ENCODE measurements at places on chromosomes 4 and X.

DNA sequence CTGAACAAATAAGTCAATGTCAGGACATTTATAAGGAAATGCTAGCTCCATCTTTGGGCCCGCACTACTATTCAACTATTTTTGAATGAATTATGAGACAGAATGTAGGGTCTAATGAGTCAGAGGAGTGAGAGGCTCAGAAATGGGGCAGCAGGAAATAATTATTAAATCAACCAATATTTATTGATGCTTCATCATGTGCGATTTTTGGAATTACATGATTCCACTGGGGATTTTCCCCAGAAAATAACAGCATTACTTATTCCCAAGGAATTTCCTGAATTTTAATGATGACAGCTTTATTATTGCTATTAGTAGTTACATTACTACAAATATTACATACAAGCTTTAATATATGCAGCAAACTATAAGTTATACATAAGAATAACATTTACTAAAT, 49.3 kb upstream of the PHF8 start:
- no peak for DNase-seq

- DNase-seq = no peak
Observed at GRCh38 chrX:56789518-56790070, 60.6 kb downstream of the NBDY start.

GRCh38 chrX:122856205-122856604, 327.9 kb upstream of the GRIA3 start:
- DNase-seq = no peak

GRCh38 chrX:43643662-43644061, 12.4 kb upstream of the MAOA start:
- no peak for DNase-seq

DNA sequence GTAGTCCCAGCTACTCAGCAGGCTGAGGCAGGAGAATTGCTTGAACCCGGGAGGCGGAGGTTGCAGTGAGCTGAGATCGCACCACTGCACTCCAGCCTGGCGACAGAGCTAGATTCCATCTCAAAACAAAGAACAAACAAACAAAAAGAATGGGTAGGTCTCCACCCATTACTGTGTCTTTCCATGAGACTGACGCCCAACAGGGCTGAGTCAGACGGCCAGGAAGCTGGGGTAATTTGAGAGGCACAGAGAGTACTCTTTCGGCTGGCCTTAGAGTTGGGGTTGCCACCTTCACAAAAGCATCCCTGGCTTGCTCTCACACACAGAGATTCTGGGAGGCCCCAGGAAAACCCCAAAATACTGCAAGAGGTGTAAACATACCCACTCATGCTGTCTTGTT, 72.0 kb upstream of the DHRSX start:
- no peak for DNase-seq

DNA sequence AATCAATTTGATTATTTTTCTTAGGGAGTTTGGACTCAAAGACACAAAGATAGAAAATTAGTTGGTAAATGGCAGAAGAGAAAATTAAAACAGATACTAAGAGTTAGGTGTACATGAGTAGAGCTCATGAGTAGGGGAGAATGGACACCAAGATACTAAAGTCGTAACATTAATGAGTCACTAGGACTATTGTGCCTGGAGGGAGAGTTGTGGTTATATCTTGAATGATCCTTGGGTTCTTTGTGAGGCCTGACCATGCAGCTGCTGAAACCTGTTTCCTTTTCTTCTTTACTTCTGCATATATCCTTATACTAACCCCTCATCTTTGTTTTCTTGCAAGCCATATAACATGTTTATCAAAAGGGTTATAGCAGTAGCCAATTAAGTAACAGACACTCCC, 532.8 kb downstream of the RPA4 start:
- no peak for DNase-seq

DNA sequence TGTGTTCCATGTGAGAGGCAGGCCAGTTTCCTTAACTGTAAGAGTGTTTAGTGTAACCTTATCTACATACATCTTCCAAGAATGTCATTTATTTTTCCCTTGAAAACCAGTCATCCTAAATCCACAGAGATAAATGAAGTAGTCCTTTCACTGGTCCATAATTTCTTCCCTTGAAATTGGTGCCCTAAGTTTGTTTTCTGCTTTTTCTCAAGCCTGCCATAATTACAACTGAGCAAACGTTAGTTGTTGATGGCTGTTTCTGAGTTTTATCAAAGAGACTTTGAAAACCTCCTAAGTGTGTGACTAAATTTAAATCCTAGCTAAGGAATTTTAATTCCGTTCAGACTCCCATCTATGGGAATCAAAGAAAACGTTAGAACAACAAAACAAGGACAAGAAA, 3.6 kb upstream of the TDO2 start:
- no peak for DNase-seq

GRCh38 chrX:132071254-132071653, 48.2 kb downstream of the STK26 start:
- peak; percentile 31 for DNase-seq

- no peak for DNase-seq
Observed at GRCh38 chrX:135168486-135168885, 2.7 kb downstream of the CT55 start.

GRCh38 chrX:116607776-116608175, 145.0 kb upstream of the CT83 start:
- DNase-seq = no peak

GRCh38 chr4:173170182-173170778, 1.7 kb downstream of the GALNT7 start:
- DNase-seq = peak; percentile 32

DNA sequence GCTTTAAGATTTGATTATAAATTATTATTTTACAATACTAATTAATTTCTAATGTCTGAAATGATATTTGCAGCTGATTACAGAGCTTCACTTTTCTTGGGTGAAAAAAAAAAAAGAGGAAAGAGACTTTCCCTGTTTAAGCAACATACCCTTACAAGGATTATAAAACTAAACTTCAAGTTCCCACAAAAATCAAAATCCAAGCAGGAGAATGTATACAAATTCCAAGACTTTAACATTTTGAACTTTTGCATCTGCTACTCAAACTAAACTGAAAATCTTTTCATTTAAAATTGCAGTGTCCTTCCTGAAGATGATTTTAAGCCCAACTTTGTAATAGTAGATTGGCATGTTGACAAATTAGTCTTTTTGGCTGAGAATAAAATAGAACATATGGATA, 742.4 kb upstream of the INTU start:
- no peak for DNase-seq

DNA sequence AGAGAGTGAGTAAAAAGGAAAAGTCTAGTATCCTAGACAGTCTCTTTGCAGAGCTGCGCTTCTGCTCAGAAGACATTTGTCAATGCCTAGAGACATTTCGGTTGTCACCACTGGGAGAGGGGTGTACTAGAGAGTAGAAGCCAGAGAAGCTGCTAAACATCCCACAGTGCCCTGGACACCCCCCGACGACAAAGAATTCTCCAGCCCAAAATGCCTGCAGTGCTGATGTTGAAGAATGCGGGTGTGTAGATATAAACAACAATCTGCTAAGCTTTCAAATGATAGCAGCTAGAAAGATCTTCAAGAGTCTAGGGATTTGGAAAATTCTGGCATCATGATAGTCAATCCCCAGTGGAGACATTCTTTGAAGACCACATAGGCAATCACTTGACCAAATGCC, 90.1 kb downstream of the PALLD start:
- DNase-seq = no peak

GRCh38 chr4:48290146-48290772, 20.6 kb upstream of the TEC start:
- DNase-seq = peak; percentile 22

DNA sequence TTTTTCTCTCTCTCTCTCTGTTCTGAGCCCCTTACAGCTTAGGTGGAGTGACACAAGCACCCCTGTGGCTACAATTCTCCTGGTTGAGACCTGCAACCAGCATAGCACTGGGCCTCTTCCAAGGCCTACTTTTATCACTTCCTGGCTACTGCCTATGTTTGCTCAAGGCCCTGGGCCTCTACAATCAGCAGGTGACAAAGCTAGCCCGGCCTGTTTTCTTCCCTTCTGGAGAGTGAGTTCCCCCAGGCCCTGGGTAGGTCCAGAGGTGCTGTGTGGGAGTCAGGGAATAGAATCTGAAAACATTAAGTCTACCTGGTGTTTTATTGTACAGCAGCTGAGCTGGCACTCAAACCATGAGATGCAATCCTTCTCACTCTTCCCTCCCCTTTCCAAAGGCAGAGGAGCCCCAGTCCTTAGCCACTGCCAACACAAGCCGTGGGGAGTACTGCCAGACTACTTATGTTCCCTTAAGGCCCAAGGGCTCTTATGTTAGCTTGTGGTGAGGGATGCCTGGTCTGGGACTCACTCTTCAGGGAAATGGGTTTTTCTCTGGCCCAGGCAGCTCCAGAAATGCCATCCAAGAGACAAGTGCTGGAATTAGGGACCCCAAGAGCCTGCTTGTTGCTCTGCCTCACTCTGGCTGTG, 23.8 kb upstream of the MAGEC3 start:
- no peak for DNase-seq

- no peak for DNase-seq
Observed at GRCh38 chr4:86910369-86910768, 18.1 kb upstream of the C4orf36 start.

DNA sequence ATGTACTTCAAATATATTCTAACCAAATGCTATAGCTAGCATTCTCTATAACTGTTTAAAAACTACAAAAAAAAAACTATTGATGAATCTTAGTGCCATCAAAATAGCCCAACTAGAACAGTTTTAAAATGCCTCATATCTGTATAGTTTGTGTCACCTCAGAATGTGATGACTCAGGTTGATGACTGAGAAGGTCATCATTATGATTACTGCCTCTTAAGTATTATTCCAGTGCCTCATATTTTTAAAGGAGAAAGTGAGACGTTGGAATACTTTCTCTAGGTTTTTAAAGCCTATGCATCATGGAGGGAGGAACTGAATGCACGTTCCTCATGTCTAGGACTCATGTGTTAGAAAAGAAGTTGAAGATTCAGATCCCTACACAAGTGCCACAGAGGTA, 88.2 kb downstream of the TMA16 start:
- no peak for DNase-seq

DNA sequence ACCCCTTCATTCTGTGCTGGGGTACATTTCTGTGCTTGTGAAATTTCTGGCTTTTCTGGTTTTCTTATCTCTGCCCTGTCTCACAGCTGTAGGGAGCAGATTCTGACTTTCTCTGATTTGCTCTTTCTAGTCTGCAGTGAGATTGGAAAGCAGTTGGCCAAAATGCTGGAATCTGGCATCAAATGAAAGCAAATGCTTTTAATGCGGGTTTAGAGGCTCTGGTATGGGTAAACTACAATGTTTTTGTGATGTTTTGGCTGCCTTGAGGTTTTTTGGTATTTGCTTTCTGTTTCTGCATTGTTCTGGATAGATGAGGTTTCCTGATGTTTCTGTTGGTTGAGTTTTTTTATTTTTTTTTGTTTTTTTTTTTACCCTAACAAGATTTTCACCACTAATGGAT, 23.8 kb downstream of the SMIM20 start:
- DNase-seq = peak; percentile 90

- no peak for DNase-seq
Observed at GRCh38 chr4:537436-538264, 38.4 kb downstream of the TMEM271 start.

GRCh38 chr4:153973942-153974341, 185.1 kb upstream of the SFRP2 start:
- DNase-seq = no peak

DNA sequence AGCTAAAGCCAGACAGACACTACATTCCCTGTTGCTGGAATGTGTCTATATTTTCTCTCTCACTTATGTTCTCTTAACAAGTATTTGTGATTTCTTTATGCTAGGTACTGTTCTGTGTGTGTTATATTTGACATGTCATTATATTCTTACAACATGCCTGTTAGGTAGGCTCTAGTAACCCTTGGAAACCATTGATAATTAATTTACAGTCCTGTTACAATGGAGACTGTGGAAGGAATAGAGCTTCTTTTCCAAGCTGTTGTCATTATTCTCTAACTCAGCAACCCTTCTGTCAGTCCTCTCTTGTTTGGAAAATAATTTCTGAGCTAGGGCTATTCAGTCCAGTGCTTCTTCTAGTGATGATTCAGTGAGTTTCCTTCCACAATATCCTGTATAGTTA, 419.1 kb upstream of the BOD1L1 start:
- no peak for DNase-seq

DNA sequence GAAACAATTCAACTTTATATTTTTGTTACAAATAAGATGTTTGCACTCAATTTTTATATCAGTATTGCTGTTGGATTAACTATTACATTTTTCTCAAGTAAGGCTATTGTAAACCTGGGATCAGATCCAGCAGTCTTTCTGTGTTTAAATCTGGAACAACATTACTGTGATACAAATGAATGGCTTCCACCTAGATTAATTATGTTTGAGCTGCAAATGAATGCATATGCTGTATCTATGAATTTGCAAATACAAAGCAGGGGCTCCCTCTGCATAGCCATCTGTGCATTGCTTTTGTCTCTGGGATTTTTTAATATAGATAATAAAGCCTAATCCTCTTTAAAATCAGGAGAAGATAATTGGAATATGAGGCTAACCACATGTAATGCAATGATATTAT, 69.8 kb upstream of the NEIL3 start:
- DNase-seq = peak; percentile 55

GRCh38 chrX:119885554-119886428, 9.9 kb upstream of the AKAP14 start:
- peak; percentile 39 for DNase-seq

DNA sequence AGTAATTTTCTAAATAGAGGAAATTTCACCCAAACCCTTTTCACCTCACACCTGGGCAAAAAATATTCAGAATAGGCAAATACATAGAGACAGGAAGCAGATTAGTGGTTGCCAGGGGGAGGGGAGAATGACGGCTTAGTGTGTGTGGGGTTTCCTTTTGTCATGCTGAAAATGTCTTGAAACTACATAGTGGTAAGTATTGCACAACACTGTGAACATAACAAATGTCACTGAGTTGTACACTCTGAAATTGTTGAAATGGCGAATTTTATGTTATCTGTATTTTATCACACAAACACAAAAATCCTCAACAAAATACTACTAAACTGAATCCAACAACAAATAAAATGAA, 60.7 kb upstream of the PLAC1 start:
- no peak for DNase-seq

DNA sequence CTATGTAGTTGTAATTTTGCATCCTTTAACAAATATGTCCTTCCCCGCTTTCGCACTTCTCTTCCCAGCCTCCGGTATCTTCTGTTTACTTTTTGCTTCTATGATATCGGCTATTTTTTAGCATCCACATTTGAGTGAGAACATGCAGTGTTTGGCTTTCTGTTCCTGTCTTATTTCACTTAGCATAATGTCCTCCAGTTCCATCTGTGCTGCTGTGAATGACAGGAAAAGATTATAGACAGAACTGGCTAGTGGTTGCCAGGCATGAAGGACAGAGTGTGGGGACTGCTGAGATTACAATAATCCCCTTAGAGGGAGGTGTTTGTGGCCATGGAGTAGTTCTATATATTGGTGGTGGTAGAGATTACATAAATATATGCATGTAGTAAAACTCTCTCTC, 588.6 kb downstream of the NLGN4X start:
- no peak for DNase-seq
